ENCODE measurements at places on chromosomes 5 and 9. TPM values are rescaled to one million over a fixed set of nuclear protein-coding genes. Genes with fewer than 3 reads are reported as not detected.

- DNase-seq = no peak
These were observed 233.1 kb upstream of the MSX2 start for GRCh38 chr5:174491265-174491664.

- no peak for DNase-seq
These were observed 264.3 kb downstream of the ENC1 start for GRCh38 chr5:74376187-74376586.

- DNase-seq = no peak
These were observed 14.5 kb downstream of the FCN2 start for GRCh38 chr9:134895097-134895496.

Gene CLTB
- 211 TPM for total RNA-seq

- no peak for DNase-seq
These were observed 688.2 kb upstream of the CDH6 start for GRCh38 chr5:30505014-30505886.

Gene CORO2A
- 0.78 TPM for total RNA-seq

GRCh38 chr5:156326718-156327259 lies at the start of gene SGCD:
TSS of gene SGCD (plus strand) at chr5:156327164.
- DNase-seq = peak; percentile 92

GRCh38 chr9:112382501-112383364 lies 2.8 kb downstream of the HSDL2 start:
- no peak for DNase-seq

Gene MEGF10
- 193 TPM for total RNA-seq

Gene SEMA4D
- 0.27 TPM for total RNA-seq

Gene POLR3G
- total RNA-seq = 2.3 TPM

GRCh38 chr5:32100230-32100629 lies 73.9 kb downstream of the GOLPH3 start:
- DNase-seq = no peak

Gene ZNF366
- total RNA-seq = 1.4 TPM

DNA sequence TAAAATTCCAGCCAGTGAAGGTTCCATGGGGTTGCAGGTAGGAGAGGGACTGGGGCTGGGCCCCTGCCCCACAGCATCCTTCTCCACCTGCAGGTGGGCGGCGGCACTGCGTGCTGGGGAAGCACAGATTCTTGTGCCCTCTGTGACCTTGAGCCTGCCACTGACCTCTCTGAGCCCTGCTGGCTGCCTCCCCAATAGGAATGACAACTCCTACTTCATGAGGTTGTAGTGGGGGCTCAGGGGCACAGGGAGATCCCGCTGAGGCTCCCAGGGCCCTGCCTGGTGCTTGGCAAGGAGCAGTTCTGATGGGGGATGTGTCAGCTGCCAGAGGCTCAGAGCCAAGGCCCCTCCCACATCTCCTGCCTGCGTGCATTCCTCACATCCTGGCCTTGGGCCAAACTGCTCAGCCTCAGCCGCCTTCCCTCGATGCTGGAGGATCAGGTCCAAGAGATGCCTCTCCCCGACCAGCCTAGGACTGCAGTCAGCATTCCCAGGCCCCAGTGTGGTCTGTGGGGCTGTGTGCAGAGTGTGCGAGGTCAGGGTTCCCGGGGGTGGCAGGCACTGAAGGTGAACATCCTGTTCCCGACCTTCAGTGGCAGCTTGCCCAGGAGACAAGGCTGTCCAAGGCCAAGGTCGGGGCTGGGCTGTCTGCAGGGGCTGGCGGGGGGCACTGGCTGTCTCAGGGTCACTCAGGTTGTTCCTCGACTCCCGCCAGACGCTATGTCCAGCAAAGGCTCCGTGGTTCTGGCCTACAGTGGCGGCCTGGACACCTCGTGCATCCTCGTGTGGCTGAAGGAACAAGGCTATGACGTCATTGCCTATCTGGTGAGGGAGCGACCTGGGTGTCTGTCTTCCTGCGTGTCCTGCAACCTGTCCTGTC lies 7.0 kb downstream of the ASS1 start:
- DNase-seq = peak; percentile 93

Gene SOHLH1
- not detected for total RNA-seq

Gene HTR1A
- total RNA-seq = not detected

DNA sequence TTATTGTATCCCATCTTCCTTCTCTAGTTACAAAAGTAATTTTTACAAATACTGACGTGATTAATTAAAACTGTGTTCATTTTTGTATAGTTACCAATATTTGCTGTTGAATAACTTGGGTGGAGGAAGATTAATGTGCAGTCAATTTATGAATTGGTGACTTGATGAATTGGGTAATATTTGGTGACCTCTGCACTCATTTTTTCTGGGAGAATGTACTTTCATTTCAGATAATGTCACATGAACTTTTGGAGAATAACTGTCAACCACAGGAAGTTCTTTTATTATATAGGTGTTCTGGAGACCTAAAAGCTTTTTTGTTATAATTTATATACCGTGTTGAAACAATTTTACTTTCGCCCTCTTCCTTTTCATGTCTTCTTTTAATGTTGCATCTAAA lies 26.4 kb upstream of the FKTN start:
- no peak for DNase-seq

GRCh38 chr5:30117135-30117534 lies 1076.4 kb upstream of the CDH6 start:
- no peak for DNase-seq

DNA sequence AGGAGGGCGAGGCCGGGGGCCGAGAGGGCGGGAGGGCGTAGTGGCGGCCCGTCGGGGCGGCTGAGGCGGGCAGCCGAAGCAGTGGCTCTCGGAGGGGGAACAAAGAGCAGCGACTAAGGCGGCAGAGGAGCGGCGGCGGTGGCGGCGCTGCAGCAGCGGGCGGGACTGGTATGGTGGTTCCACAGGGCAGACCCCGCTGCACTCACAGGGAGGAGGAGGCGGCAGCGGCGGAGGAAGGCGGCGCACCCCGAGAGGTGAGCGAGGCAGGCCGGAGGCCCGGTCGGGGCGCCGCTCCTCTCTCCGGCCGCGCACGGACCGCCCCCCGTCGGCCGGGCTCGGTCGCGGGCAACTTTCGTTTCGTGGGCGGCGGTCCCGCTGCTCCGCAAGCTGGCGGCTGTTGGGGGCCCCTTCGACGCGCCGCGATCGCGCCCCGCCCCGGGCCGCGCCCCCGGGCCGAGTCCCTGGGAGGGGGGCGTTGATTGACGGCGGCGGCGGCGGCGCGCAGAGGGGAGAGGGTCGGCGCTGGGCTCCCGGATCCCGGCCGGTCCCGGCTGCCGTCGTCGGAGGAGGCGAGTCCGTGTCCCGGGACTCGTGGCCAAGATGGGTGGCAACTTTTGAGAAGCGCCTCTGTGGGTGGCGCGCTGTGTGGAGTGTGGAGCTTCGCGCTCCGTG lies 467 bp downstream of the CNOT6 start:
- peak; percentile 45 for DNase-seq

Gene RECK
- total RNA-seq = 11.1 TPM

Gene EIF4E1B
- total RNA-seq = not detected

Gene PIP5KL1
- total RNA-seq = 0.36 TPM

Data from myocyte (in vitro differentiated cells).